H1 (cell line): ENCODE measurements at places on chromosomes 4 and X. TPM values are rescaled to one million over a fixed set of nuclear protein-coding genes. Genes with fewer than 3 reads are reported as not detected.

- no peak for DNase-seq
These were observed 35.1 kb downstream of the ENPEP start for GRCh38 chr4:110510955-110511544.

GRCh38 chr4:88989990-88990389, 67.0 kb downstream of the FAM13A start:
- DNase-seq, result no peak

- DNase-seq, result no peak
These were observed 154.0 kb downstream of the EVC2 start for GRCh38 chr4:5554376-5554775.

DNA sequence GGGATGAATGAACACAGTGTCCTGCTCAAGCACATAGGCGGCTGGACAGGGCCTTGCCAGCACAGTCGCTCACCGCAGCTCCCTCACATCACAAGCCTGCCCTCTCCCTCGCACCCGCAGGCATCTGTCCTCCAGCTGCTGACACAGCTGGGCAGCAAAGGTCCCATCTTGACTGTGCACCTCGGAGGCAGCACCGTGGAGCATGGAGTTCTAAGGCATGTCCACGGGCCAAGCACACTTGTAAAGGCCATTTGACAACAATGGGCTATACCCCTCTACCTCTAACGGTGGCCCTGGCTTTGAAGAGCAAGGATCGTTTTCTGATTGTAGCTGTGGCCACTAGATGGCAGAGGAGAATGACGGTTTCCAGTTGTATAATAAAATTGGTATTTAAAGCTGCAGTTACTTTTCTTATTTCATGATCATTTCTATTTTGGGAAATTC, 53.8 kb downstream of the APLN start:
- no peak for DNase-seq

The MAGEC3 gene
- not detected in 2 replicates for total RNA-seq

The ACE2 gene
- 0.29 TPM in 1 of 2 replicates, not detected in the other for total RNA-seq
